ENCODE measurements at places on chromosomes 3 and 15.

GRCh38 chr3:23611737-23612295 lies 193.9 kb upstream of the UBE2E1 start:
- DNase-seq, result no peak

DNA sequence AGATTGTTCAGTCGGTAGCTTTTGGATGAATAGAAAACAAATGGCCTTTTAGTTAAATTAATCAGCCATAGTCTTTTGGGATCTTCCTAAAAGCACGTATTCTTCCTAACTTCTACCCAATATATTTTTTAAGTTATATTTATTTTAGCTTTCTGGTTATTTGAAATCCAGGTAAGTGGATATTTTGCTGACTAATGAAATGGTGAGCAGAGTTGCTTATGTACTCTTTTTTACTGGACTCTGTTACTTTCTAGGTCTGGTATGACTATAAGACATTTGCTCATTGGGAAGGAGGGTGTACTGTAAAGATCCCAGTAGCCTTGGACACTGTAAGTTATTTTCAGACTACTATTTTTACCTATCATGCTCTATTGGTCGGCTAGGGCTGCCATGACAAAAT lies 13.8 kb upstream of the CAPN3 start:
- DNase-seq, result no peak

GRCh38 chr3:54008099-54008498 lies 114.3 kb upstream of the CACNA2D3 start:
- DNase-seq, result no peak

GRCh38 chr3:175486255-175486654 lies 627.1 kb downstream of the NAALADL2 start:
- DNase-seq, result no peak

GRCh38 chr3:181791056-181791955 lies 79.6 kb downstream of the SOX2 start:
- DNase-seq, result no peak

DNA sequence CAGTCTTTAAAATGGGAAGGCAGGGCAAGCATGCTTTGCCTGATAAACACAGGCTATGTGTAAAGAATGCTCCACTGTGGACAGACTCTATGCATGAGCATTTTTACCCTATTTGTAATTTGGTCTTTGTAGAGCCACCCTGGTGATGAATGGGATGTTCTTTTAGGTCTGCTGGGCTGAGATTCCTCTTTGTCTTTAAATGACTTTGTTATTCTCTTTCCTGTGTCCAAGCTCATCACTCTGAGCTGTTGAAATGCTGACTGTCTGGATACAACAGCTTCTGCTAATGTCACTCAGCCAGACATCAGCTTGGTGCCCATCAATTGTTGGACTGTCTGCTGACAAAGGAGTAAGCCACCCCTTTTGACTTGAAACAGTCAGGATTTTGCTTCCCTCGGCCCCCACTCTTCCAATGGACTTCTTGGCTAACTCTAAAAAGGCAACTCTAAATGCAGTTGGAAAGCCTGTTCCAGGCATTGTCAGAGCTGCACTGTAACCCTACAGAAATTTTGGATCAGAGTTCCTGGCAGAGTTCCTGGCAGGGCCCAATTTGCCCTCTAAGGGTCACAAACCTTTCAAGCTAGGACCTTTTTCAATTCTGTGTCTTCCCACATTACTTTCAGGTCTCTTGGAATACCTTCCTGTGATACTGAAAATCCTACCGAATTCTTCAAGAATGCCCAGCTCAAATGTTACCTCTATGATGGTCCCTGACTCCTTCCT lies 40.5 kb upstream of the EIF1B start:
- no peak for DNase-seq

GRCh38 chr15:86685263-86685662 lies 605.6 kb downstream of the AGBL1 start:
- no peak for DNase-seq

DNA sequence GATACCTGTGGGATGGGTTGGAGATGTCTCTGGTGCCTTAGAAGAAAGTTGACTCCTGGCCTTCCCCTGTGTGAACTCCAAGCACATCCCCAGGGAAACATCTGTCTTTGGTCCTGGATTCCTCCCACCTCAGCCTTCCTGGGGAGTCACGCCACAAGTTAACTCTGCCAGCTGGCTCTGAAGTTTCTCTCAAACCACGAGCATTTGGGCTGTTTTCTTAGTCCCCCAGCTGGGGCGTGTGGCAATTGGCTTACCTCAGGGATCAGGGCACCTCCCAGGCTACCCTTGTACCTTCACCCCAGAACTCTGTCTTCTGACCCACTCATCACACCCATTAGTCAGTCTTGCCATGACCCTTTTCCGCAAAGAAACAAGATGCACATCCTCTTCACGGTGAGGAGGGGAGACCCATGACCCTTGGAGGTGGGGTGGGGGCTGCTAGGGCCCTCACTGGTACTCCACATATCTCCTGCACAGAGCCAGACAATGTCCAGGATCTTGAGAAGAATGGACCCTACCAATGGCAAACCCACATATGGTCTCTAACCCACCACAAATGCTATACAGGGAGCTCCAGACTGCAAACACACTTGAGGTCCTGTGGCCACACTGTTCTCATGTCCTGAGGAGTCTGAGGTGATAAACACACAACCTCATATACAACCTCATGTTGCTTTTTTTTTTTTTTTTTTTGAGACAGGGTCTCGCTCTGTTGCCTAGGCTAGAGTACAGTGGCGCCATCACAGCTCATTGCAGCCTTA lies 3.9 kb downstream of the NEIL1 start:
- DNase-seq, result no peak

GRCh38 chr3:42515391-42515916 lies 13.0 kb downstream of the VIPR1 start:
- DNase-seq, result no peak

DNA sequence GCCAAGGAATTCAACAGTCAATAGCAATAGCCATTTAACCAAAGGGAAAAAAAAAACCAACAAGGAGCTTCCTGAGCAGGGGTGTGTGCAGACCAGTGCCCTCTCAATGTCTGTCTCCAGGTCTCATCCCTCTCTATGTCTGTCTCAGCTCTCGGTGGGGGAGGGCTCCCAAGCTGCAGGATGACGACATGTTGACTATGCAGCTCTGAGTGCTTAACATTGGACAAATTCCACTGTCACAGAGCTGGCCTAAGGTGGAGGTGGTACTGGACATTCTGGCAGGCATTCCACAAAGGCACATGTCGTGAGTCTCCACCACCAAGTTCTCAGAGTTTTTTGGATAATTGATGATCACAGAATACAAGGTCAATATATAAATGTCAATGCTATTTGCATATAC lies 2.0 kb upstream of the CAPN7 start:
- DNase-seq, result no peak

DNA sequence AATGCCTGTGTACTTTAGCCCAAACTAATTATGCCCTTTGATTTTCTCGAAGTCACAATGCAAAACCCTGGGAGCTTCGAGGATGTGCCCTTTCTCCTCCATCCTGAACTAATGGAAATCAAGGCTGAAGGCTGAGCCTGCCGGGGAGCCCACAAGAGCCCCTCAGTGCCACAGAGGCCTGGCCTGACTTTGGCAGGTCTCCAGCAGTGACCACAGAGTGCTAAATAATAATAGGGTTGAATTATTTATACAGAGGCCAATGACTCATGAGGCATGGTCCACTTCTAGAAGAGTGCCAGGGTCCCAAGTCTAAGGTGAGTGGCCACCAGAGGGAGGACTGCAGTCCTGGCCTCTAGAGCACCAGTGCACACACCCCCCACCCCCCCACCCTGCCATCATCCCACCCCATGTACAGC lies 19.1 kb upstream of the GLCE start:
- DNase-seq, result no peak

DNA sequence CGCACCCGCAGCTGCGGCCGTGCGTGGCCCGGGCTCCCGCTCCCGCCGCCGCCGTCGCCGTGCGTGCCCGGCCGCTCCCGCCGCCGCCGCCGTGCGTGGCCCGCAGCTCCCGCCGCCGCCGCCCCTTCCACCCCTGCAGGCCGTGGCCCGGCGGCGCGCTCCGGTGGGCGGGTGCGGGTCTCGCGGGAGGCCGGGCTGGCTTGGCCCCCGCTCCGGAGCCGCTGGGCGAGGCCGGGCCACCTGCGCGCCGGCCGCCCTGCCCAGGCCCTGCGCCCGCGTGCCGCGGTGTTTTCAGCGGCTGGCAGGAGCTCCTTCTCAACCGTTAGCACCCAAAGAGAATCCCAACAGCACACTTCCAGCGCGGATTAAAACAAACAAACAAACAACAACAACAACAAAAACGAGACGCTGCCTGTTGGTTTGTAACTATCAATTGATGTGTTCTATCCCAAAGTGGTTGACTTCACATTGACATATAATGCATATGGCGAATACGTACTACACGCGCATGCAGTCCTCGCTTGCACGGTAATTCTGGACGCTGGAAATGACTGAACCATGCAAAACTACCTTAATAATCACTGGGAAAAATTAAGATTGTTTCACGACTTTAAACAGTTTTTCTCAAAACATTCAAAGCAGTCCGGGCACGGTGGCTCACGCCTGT lies 113.7 kb upstream of the GOLGA8J start:
- no peak for DNase-seq
